ENCODE measurements at places on chromosomes 11 and 22.

GRCh38 chr11:60872124-60872960 lies 5.0 kb downstream of the ZP1 start:
- DNase-seq = peak; percentile 64

DNA sequence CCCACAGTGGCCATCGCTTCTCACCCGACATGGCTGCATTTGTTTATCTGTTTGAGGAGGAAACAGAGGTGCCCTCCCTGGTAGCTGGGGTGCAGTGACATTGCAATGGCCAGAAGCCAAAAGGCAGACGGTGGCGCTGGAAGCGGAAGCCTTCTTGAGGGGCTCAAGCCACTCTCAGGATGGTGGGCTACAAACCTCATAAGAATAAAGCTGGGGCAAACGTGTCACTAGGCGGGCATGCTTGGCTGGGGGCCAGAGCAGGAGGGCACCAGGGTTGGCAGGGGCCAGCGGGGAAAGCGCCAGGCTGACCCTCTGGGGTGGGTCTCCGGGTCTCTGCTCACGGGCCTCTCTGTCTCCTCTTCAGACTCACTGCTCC lies 12.6 kb downstream of the TNNT3 start:
- no peak for DNase-seq

GRCh38 chr11:79414644-79415317 lies 26.0 kb downstream of the TENM4 start:
- no peak for DNase-seq

DNA sequence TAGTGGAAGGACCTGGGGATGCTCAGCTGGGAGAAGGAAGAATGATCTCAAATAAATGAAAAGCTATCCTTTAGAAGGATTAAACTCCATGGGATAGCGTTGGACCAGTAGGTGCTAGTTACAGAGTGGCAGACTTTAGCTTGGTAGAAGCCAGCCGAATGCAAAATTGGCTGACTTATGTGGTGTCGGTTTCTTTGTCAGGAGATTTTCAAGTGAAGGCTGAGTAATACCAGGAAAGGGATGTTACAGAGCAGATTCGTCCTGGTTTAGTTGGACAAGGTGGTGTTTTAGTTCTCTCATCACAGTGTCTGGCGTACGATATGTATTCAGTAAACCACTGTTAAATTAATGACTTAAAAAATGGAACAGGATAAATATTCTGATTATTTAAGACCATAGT lies 26.0 kb downstream of the FDX1 start:
- no peak for DNase-seq

- no peak for DNase-seq
Measured at GRCh38 chr11:83310718-83311117, 24.6 kb upstream of the CCDC90B start.

DNA sequence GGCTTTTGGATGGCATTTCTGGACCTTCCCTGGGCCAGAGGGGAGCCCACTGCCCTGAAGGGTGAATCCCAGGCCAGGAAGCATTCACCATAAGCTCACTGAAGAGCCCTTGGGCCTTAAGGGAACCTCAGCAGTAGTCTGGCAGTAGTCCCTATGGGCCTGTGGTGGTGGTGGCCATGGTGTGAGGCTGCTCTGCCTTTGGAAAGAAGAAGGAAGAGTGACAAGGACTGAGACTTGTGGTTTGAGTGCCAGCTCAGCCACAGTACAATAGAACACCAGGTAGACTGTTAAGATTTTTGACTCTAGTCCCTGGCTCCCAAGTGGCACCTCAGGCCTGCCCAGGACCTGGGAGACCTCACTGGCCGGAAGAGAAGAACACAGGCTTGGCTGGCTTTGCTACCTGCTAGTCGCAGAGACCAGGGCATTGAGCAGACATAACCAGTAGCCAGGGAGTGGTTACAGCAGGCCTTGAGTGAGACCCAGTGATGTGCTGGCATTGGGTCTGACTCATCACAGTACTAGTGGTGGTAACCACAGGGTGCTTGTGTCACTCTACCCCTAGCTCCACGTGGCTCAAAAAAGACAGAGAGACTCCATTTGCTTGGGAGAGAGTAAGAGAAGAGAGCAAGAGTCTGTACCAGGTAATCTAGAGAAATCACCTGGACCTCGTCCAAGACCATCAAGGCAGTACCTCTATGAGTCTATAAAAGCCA lies 259.8 kb upstream of the BLID start:
- peak; percentile 72 for DNase-seq

All from MV-4-11 (cell line).